ENCODE measurements at places on chromosomes 13 and 19.

DNA sequence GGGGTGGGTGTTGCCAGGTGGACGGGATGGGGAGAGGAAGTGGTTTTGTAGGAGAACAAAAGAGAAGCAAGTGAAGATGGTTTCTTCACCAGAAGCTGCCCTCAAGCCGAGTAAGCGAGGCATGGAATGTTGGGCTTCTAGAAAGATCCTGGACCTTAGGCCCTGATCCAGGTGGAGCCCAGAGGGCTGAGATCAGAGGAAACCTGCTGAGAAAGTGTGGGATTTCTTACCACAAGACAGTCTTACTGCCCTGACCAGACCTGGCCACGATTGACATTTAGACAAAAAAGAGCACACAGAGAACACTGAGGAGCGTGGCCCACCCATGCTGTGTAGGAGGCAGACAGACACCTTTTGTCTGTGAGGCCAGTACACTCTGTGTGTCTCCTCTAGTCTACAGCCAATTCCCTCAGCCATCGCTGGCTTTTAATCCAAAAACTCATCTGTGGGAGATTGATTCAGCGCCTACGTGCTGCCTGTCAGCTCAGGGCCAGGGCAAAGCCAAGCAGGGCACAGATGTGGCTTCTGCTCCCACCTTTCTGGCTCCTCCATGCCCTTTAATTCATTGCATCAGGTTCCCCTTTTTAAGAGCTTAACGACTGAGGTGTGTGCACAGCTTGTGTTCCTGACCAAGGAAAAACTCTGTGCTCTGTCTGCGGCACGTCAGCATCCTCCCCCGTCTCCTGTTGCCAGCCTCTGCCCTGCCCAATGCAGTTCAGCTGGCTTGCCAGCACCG lies 123.3 kb downstream of the AKAP11 start:
- no peak for DNase-seq

DNA sequence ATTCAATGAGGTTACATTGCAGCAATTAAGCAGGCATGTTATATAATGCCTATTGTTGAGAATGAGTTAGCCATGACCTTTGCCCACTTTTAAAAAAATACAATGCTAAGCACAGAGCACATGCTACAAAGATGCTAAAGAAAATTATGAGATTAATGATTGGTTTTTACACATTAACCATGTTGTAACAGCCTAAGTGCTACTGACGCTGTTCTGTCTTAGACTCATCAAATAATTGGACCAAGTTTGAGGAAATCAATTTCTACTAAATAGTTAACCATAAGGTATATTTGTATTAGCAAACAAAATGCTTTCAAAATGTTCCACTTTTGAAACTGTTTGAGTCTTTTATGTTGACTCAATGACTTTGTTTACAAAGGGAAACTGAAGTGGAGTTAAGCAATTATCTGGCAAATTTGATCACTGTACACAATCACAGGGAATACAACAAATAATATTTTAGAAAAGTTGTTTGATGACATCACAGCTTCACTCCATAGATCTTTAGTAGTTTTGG lies 14.3 kb downstream of the MIR17HG start:
- DNase-seq: no peak

GRCh38 chr19:14495672-14496028 lies 277 bp downstream of the GIPC1 start:
- no peak for DNase-seq

DNA sequence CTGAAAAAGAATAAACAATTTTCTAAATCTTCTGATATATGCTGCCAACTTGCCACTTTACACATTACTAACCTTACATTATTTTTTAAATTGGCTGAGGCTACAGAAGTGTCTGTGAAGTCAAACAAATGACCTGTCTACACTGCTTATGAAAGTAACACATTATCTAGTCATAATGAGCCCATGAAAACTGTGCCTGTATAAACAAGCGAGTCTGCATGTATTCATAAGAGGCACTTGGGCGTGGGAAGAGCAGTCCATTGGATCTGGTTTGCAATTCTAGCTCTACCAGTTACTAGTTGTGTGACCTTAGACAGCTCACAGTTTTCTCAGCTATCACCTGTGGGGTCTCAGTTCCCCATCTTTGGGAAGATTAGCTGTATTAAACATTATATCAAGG lies 3.1 kb downstream of the VPS36 start:
- DNase-seq: no peak

GRCh38 chr13:66704110-66704509 lies 526.0 kb downstream of the PCDH9 start:
- DNase-seq: no peak

- no peak for DNase-seq
Observed at GRCh38 chr13:111153977-111154332, 38.8 kb downstream of the ARHGEF7 start.

DNA sequence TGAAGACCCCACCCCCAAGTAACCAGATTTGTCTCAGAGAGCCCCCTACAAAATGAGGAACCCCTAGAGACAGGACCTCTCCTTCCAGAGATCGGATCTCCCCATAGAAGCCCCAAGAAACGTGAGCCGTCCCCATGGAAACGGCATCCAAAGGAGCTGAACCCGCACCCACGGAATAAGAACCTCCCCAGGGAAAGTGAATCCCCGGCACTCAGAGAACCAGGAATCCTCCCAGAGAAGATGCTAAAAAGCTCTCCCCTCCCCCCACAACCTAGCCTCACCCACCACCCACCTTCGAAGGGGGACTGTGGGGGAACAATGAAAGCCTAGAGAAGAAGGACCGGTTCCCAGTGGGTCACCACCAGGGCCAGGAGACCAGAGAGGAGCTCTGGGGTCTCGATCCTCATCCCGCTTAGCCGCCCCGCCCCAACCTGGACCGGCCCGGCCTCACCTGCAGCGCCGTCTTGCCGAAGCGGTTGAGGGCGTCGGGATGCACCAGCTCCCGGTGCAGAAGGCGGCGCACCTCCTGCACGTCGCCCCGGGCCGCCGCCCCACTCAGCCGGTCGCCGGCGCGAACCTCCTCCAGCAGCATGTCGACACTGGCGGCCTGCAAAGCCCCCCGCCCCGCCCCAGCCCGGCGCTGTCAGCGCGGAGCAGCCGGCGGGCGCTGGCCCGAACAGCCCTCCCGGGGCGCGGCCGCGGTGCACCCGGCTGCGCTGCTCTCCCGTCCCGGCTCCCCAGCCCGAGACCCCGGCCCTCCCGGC lies 535 bp downstream of the CDKN2D start:
- DNase-seq: peak; percentile 42

- peak; percentile 73 for DNase-seq
Observed at GRCh38 chr13:39455521-39456175, 147.3 kb downstream of the LHFPL6 start.

DNA sequence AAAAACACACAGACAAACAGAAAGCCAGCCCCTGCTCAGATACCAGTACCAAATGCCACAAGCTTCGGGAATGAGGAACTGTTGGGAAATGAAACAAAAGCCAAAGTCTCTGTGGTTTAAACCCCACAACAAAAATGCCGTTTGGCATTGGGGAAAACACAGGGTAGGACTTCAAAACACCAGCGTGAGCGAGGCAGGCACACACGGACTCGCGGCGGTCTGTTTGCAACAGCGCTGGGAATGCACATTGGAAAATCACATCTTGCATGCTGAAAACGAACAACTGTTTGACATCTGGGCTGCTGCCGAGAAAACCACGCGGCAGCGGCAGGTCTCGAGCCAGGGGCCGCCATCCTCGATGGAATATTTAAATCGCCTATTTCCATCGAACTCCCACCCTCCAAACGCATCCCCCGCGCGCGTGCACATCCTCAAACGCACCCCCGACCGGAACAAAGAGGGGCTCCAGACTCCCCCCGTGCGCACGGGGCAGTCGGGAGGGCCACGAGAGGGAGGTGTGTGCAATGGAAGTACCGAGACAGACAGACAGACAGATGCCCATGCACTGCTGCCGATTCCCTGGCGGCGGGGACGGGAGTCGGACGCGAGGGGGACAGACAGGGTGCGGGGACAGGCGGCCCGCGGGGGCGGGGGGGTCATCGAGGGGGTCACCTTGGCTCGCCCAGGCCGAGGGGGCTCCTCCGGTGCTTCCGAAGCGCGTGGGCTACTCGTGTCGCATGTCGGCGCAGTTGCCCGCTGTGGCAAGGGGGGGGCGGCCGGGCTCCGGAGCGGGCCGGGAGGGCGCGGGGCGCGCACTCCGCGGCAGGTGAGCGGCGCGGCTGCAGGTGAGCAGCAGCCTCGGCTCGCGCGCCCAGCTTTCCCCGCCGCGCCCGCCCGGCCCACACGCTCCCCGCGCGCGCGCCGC lies at the start of gene GPR12:
TSS of gene GPR12 (minus strand) at position 880 of the 925 bp plus-strand sequence. CDS start 959 bp downstream, outside the sequence.
- peak; percentile 6 for DNase-seq

GRCh38 chr19:16355293-16356043 lies 30.8 kb downstream of the KLF2 start:
- peak; percentile 43 for DNase-seq

GRCh38 chr13:42660333-42660965 lies 86.5 kb downstream of the TNFSF11 start:
- peak; percentile 28 for DNase-seq

- DNase-seq: no peak
Observed at GRCh38 chr19:16326401-16327168, 2.0 kb downstream of the KLF2 start.

- DNase-seq: peak; percentile 33
Observed at GRCh38 chr13:40477623-40478608, 188.5 kb downstream of the FOXO1 start.

GRCh38 chr13:99388334-99388923 lies 81.2 kb upstream of the GPR183 start:
- DNase-seq: no peak

GRCh38 chr19:33497778-33498175 lies 23.8 kb downstream of the PEPD start:
- no peak for DNase-seq

DNA sequence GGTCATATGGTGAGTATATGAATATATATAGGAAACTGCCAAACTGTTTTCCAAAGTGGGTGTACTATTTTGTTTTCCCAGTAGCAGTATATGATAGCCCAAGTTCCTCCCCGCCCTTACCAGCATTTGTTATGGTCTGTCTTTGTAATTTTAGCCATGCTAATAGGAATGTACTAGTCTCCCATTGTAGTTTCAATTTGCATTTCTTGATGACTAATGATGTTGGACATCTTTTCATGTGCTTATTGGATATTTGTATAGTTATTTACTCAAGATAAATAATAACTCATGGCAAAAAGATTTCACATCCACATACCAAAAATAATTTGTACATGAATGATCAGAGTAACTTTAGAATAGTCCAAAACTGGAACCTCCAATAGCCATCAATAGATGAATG lies 75.3 kb upstream of the SERP2 start:
- DNase-seq: peak; percentile 37

DNA sequence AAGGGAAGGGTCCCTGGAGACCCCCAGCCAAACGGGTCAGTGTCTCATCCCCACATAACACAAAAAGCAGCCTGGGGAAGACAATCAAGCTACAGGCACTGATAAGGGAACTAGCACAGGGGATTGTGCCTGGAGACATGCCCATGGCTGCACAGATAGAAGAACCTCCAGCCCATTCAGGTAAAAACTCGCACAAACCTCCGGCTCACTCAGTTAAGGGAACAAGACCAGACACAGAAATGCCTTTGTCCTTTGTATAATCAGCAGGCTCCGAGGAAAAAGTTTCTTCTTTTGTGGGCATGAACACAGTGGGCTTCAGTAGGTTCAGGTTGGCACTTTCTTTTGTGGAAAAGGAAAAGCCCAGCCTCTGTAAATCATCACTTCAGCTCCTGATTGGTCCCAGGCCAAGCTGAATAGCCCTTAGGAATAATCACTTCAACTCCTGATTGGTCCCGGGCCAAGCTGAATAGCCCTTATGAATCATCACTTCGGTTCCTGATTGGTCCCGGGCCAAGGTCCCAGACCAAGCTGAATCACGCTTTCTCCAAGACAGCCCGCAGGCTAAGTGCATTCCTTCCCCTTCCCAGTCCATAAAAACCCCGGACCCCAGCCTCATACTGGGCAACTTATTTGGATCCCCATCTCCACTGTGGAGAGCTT lies 5.0 kb upstream of the ZNF230 start:
- DNase-seq: peak; percentile 14

DNA sequence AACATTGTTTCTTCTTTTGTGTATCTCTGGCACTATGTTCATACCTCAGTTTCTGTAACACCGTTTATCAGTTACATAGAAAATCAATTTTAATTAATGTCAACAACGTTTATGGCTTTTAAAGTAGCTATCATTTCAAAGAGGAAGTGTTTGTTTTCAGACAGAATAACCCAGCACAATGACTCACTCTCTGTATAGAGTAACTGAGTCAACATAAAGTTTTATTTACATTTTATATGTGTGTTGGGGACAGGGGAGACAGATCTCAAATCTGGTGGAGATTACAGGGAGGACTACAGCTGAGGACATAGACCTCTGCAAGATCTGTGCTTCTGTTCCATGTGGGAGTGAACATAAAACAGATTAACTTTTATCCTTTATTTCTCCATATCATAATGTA lies 2590.1 kb downstream of the PCDH9 start:
- peak; percentile 18 for DNase-seq

- DNase-seq: no peak
Observed at GRCh38 chr13:54975676-54976075, 1947.1 kb downstream of the OLFM4 start.

DNA sequence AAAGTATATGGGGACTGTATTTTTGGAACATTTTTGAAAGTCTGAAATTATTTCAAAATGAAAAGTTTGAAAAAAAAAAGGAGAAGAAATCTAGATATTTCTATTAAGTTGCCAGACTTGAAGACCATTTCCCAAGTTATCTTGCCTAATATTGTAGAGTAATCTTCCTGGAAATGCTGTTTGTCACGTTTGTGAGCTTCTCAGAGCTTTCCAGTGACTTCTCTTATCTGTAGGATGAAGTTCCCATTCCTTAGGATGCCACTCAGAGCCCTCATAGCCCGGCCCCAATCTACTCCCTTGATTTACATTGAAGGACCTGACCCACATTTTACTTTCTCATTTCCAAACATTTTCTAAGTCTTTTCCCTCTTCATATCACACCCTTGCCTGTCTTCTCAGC lies 23.6 kb downstream of the CEACAM8 start:
- DNase-seq: no peak

GRCh38 chr13:39952249-39953233 lies 297.1 kb downstream of the COG6 start:
- DNase-seq: peak; percentile 89

GRCh38 chr13:48437371-48437770 lies 24.5 kb upstream of the LPAR6 start:
- DNase-seq: peak; percentile 64

GRCh38 chr19:35216833-35217648 lies 11.5 kb downstream of the FAM187B start:
- no peak for DNase-seq

DNA sequence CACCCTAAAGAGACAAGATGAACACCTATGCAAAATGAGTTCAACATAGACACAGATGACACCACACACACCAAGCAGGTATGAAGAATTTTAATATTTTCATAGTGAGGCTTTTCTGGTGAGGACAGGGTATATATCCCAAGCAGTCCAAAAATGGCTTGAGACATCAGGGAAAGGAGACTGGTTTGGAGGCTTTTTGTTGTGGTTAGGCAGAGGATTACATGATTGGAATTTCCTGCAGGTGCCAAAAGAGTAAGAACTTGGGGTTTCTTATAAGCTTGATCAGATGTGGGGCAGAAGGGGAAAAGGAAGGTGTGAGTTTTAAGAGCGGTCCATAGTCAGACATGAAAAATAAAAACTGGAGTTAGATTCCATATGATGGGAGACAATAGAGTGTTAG lies 420.8 kb upstream of the SLITRK1 start:
- no peak for DNase-seq

Data from iris pigment epithelial cell (primary cell).